NCI-H1930 (cell line): ENCODE measurements at places on chromosomes 7 and 10.

GRCh38 chr10:95415621-95416031, 124.8 kb upstream of the PDLIM1 start:
- DNase-seq, result no peak

- DNase-seq, result no peak
These were observed 8.4 kb upstream of the SEPTIN7 start for GRCh38 chr7:35792472-35792871.

GRCh38 chr7:20777377-20778062, 9.2 kb downstream of the SP8 start:
- DNase-seq, result no peak

DNA sequence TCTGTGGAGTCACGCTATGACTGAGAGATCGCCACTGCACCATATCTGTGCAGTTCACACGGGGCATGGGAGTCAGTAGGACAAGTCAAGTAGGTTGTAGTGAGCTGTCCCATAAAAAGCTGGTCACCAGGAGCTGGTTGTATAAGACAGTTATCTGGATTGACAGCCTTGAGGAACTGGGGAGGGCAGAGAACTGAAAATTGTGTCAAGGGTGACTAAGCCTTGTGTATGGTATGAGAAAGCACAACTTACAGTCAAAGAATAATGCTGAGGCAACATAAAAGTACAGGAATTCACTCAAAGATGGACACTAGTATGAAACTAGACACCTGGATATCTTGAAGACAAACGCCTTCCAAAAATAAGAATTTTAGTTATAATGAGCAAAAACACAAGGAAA, 564.9 kb downstream of the POM121L12 start:
- DNase-seq, result no peak

GRCh38 chr7:135645296-135645904, 16.9 kb upstream of the STMP1 start:
- peak; percentile 19 for DNase-seq

- no peak for DNase-seq
These were observed 6.6 kb upstream of the ITIH2 start for GRCh38 chr10:7696545-7696944.

DNA sequence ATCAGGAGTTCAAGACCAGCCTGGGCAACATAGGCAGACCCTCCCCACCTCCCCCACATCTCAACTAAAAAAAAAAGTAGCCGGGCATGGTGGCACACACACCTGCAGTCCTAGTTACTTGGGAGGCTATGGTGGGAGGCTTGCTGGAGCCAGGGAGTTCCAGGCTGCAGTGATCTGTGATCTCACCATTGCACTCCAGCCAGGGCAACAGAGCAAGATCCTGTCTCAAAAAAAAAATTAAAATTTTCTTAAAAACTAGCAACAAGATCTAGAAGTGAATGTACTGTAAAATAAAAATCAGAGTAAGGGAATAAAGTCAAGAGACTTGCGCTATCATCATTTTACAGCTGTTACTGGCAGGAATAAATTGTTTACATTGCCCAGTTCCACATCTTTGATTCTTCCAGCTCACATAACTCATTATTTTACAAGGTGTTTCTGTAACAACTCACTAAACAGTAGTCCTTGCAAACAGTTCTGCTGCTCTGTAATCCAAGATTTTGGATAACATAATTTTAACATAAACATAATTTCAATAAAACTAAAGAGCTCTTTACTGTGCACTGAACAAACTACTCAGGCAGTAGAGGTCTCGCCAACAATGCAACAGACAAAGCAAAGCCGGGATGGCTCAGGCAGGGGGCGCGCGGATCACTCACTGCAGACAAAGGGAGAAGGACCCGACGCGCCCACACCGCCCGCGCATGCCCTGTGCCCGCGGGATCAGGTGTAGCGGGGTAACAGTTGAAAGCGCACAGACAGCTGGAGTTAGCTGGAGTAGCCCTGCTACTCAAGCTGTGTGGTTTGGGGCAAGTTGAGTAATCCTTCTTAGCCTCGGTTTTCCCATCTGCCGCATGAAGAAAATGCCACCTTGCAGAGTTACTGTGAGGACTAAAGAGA, 73.3 kb upstream of the NFE2L3 start:
- DNase-seq, result peak; percentile 73

DNA sequence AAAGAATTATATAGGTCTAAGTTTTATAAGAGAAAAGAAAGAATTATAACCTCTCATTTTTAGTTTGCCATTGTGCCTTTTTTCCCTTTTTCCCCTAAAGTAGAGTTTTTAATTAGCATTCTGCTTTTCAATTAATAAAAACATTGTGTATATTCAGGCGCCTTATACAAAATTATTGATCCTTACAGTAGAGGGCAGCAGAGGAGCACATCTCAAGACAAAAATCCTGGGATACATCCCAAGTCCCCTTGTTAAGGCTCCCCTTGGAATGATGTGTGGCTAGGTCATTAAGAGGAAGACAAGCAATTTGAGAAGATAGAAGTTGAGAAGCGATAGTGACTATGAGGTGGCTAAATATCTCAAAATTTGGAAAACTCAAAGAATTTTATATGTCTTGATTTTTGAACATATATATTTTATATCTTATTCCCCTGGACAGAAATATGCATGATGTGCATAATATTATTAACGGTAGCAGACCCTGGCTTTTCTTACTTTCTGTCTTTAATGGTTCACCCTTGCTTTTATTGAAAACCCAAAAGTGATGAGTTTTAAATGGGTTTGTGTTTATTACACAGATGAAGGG, 19.1 kb upstream of the TPK1 start:
- DNase-seq, result no peak

- peak; percentile 14 for DNase-seq
These were observed 56.0 kb downstream of the ANKRD7 start for GRCh38 chr7:118280319-118281012.

- no peak for DNase-seq
These were observed 540.7 kb downstream of the DNAJB6 start for GRCh38 chr7:157877298-157878090.

DNA sequence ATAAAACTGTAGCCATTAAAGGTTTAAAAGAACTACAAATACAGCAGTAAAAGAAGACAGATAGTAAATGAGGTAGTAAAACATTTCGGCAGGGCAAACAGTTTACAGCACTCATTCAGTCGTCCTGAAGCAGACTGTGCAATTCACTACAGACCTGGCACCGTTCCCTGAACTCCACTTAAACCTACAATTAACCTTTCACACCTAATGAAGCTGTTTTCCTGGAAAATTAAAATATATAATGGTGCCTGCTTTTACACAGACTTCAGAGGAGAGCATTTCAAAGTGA, 335.3 kb downstream of the GFRA1 start:
- DNase-seq, result no peak

DNA sequence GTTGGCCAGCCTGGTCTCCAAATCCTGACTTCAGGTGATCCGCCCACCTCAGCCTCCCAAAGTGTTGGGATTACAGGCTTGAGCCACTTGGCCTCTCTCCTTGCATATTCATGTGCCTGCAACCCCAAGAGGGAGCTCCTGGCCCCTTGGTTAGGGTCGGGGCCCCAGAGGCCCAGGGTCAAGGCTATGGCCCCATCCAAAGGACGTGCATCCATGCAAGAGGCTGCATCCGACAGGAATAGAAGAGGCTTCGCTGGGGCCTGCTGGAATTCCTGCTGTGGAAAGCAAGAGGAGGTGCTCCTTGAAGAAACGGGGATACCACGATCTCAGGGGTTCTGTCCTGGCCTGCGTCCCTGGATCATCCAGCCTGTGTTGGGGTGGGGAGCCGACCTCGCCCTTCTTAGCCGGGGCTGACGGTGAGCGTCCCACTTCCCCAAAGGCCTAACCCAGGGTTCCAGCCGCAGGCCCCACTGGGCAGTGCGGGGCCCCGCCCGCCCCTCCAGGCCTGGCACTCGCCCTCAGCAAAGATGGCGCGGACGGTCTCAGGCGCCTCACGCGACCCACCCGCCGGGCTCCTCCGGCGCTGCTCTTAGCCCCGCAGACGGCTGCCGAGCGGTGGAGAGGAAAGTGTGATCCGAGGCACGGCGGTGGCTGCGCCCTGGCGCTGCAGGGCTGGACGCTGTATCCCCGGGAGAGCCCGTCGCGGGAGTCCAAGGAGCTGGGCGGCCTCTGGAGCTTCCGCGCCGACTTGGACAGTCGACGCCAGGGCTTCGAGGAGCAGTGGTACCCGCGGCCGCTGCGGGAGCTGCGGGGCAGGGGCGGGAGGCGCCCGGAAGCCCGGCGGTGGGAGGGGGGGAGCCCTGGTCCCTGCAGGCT, 54.7 kb downstream of the ZNF727 start:
- no peak for DNase-seq

- DNase-seq, result no peak
These were observed 10.3 kb downstream of the TMEM106B start for GRCh38 chr7:12221414-12221813.

GRCh38 chr10:77185696-77186095, 451.9 kb downstream of the KCNMA1 start:
- no peak for DNase-seq

DNA sequence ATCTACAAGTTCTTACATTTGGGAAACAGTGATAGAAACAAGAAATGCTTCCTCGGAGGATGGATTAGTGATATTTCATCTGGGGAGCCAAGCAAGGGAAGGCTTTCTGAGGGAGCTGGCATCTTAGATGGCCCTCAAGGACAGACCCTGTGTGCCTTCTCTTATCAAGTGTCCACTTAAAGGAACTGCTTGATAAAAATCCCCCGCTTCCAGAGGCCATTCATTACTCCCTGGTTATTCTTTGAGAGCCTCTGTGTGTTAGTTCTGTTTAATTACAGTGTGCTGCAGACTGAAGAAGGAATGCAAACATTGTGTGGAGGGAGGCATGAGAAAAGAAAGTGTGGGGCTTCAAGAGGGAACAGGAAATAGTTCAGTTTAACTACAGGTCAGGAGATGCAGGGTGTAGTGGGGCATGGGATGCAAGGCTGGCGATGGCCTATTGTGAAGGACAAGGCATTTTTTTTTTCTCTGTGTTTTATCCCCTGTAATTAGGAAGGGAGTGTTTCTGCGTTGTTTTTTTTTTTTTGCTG, 145.4 kb downstream of the SNX10 start:
- no peak for DNase-seq

DNA sequence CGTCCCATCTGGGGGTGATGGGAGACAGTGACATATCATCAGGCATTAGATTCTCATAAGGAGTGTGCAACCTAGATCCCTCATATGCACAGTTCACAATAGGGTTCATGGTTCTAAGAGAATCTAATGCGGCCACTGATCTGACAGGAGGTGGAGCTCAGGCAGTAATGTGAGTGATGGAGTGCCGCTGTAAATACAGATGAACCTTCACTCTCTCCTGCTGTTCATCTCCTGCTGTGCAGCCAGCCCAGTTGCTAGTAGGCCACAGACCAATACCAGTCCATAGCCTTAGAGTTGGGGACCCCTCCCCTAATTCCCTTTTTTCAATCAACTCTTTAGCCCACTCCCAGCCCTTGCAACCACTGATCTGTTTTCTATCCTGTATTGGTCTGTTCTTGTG, 581.1 kb upstream of the AUTS2 start:
- no peak for DNase-seq

DNA sequence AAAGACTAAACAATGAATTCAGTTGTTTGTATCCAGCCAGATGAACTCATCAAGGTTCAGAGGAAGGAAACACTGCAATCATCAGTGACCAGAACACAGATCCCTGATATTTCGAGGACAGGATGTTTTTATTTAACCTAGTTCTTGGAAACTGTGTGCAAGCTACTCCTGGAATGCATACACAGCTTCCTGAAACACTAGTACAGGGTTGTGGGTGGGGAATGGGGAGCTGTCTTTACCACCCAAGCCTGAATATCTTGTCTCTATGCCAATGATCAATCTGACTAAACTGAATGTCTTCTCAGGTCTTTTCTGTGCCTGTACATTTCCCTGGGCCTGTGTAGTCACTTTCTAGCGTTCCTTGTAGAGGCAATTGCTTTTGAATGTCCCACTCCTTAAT, 374.6 kb downstream of the CALN1 start:
- DNase-seq, result no peak

DNA sequence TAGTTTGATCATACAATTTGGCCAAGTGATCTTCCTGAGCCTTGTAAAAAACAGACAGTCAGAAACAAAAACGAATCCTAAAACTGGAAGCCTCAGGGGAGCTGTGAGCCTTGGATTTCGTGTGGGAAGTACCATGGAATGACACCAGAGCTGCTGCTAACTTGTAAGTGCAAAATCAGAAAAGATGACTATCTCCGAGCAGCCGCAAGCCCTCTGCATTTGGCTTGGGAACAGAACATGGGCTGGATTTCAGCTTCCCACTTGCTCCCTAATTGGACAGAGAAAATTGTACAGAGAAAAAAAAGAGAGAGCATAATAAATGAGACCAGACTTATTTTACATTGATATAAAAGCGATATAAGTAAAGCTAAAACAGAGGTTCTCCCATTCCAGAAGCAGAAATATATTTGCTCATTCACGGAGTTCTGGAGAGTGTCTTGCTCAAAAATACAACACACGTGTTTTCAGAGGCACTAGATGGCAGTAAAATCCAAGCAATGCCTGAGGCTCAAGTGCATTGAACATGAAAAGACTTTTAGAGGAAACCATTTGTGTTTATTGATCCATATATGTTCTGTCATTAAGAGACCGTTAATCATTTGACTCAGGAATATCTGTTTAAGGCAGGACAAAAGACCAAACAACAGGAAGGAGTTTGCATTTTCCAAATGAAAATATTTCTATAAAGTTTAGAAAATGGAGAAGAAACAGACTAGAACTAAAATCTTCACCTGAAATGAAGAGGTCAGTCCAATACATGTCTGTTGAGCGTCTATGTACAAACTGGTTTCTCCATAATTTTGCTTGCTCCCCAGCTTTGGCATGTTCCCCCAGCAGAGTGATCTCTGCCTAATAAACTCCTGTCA, 78.3 kb upstream of the SLC26A5 start:
- no peak for DNase-seq

DNA sequence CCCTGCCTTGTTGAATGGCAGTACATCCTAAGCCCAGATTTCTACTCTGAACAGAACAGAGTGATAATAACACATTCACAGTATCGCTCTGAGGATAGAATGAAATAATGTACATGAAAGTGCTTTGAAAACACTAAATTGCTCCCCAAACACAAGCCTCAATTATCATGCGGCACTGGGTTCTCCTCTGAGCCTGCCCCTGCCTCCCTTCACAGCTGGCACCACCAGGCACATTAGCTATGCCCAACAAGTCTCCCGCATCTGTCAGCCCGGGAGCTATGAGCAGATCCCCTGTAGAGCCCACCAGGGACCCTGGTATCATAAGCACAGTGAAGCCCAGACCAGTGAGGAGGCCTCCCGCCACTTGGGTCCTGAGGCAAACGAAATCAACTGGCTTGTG, 405.5 kb downstream of the GRID1 start:
- no peak for DNase-seq

GRCh38 chr7:101953248-101953819, 135.9 kb downstream of the CUX1 start:
- DNase-seq, result no peak

GRCh38 chr10:132571650-132572544, 34.3 kb downstream of the INPP5A start:
- DNase-seq, result no peak
